CD8-positive, alpha-beta memory T cell (primary cell): ENCODE measurements at places on chromosomes 11 and 22. TPM values are rescaled to one million over a fixed set of nuclear protein-coding genes. Genes with fewer than 3 reads are reported as not detected.

- DNase-seq, result peak; percentile 71
Measured at GRCh38 chr11:69297787-69298266, 3.9 kb downstream of the MYEOV start.

DNA sequence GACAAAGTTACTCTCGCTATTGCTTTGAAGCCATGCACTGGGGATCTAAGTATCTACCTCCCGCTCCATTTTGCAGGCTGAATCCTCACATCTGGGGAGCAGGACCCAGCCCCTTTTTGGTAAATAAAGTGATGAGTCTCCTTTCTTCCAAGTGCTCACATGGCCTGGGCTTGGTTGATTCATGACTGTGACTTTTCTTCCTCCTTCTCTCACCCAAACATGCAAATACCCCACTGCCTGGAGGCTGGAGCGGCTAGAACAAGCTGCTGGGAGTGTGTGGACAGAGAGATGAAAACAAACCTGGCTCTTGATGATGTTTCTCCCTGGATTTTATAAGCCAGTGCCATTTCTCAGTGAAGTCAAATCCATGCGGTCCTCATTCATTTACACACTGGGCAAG is 72.7 kb downstream of the TRIM29 start:
- no peak for DNase-seq

DNA sequence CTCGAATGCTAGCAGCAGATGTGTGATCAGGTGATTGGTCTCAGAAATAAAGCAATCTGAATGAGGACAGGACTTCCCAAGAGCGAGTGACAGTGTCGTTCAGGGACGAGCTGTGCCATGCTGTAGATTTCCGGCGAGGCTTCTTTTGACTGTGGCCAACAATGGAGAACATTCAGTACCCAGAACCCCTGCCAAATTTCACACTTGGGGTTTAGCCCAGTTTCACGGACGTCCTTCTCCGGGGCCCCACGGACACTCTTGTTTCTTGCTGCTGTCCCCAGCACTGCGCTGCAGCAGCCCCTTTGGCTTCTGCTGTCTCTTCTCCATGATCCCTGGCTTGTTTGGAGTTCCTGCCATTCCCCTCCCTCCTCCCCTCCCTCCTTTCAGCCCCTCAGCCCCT is 115.1 kb upstream of the GRAMD1B start:
- no peak for DNase-seq

GRCh38 chr11:8067929-8068575 is 13.0 kb upstream of the TUB start:
- no peak for DNase-seq

Gene PMM1
- 33.3 TPM for polyA plus RNA-seq

GRCh38 chr11:20729597-20730105 is 60.3 kb downstream of the NELL1 start:
- no peak for DNase-seq

- DNase-seq, result no peak
Measured at GRCh38 chr11:95750101-95750500, 39.5 kb downstream of the FAM76B start.

Gene RIMBP3B
- polyA plus RNA-seq, result 0.71 TPM

DNA sequence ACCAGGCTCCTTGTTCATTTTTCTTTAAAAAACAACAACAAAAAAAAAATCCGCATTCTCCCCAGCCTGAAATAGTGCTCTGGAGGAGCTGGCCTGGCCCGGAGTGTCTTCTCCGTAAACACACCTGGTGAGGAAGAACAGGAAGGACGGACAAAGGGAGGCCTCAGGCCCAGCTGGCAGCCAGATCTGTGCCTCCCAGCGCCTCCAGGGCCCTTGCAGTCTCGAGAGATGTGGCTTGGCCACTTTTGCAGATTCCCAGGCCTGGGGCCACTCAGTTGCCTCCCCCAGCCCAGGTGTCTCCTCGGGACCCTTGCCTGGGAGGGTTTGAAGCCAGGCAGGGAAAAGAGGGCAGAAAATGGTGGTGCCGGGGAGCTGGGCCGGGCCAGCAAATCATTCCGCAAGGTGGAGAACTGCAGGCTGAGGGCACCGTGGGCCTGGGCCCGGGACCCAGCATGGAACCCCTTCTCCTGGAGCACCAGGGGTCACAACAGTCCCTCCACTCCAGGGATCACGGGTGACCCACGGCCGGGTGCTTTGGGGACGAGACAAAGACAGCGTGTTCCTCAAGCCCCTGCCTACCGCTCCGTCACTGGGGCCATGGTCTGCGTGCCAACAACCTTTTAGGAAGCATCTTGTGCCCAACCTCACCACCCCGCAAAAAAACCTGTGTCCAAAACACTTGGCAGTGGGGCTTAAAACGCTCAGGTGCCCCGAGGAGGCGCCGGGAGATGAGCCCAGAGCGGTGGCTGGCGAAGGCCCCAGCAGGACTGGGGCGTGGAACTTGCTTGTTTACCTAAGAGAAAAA is 67.1 kb upstream of the WNT7B start:
- no peak for DNase-seq

- no peak for DNase-seq
Measured at GRCh38 chr11:69445131-69445470, 36.4 kb upstream of the LINC01488 start.

Gene OR6T1
- not detected for polyA plus RNA-seq

- no peak for DNase-seq
Measured at GRCh38 chr11:68181719-68182451, 31.2 kb downstream of the KMT5B start.

Gene RIC3
- 1.5 TPM for polyA plus RNA-seq
